Colonic mucosa (tissue), 4 donors: ENCODE measurements at places on chromosomes 3 and 15.

GRCh38 chr3:121809249-121809648 is 25.6 kb downstream of the IQCB1 start:
- DNase-seq: no peak

- no peak for DNase-seq
Measured at GRCh38 chr3:14273901-14274611, 95.4 kb downstream of the LSM3 start.

- peak; percentile 71 for DNase-seq
Measured at GRCh38 chr15:40092256-40092978, 16.3 kb downstream of the BMF start.

GRCh38 chr3:164048451-164048850 is 1029.8 kb downstream of the SI start:
- no peak for DNase-seq

DNA sequence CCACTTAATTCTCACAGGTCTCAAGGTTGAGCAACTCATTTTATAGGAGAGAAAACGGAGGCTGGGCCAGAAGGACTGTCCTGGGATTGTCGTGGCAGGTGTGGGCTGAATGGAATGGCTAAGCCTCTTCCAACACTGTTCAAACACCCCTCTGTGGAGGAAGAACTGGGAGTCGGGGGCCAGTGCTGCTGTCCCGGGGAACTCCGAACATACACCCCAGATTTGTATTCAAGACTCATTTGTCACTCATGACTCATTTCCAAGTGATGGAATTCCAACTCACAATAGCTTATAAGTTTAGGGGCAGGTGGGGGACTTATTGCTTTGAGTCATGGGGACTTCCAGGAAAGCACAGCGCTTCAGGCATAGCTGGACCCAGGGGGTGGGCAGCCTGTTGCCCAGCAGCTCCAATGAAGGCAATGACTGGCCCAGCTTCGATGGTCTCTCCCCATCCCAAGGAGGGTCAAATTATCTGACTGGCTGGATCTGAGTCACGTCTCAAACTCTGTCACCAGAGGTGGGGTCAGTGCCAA is 72.5 kb downstream of the TM2D3 start:
- DNase-seq: no peak

- DNase-seq: no peak
Measured at GRCh38 chr15:67154249-67154648, 88.8 kb downstream of the SMAD3 start.

DNA sequence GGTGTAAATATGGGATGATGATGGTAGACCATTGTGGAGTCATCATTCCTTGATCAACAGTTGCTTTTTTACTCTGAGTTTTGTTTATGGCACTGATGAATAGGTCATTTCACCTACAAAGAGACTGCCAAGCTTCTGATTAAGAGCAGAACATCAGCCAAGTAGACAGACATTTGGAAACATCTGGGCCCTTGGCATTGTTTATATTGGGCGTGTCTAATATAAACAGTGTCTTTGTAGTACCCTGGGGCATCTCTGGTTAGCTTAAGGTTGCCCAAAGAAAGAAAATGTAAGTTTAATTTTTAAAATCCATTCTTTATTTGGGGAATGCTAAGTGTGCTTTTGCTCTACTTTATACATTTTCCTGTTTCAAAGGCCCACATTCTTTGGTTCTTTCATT is 377.0 kb downstream of the FEZF2 start:
- DNase-seq: no peak
